ENCODE measurements at places on chromosomes 11 and 22.

DNA sequence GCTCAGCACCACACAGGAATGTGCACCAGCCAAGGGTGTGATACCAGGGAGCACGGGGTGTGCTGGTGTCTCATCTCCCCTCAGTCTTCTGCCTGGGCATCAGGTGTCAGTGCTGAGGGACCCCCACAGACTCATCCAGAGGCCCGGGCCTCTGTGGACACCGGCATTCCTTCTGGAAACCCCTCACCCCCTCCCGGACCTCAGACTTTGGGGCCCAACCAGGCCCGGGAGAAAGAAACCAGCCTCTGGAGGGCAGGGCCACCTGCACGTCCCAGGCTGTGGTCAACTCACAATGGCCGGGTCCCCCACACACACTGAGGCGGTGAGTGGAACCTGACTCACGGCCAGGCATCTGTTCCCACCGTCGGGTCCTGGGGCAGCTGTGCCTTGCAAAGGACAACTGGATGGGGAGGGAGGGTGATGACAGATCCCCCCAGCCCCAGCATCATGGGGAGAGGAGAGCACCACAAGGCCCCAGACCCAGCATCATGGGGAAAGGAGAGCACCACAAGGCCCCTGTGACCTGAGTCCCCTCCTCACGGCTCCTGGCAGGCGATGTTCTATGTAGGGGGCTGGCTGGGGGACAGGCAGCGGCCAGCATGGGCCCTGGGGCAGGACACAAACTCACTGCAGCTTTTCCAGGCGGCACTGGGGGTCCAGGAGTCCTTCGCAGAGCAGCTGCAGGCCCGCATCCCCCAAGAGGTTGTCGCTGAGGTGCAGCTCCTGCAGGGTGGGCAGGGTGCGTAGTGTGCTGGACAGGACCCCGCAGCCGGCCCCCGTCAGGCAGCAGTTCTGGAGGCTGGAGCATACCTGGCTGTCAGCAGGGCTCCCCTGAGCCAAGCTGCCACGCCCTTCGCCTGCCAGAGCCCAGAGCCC lies 7.6 kb downstream of the RNH1 start:
- DNase-seq = no peak

DNA sequence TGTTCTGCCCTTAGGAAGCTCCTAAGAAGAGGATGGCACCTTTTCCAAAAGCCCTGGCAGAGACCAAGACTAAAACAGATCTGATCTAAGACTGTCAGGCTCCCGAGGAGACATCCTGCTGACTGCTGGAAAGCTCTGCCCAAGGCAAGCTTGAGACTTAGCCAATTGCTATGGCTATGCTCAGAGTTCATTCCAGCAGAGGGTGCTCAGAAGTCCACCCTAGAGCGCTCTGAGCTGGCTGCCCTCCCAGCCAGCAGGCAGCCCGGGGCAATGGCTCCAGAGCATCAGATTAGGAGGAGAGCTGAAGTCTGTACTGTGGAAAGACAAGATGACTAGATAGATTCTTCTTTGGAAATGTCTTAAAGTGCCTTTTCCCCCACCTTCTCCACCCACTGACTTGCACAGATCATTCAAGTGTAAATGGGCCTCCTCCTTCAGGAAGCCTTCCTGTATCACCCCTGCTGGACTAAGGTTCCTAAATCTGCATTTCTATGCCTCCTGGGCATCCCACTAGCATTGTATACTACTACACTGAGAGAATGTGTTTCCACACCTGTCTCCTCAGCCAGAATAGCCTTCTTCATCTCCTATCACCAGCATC lies 23.4 kb downstream of the LRRC55 start:
- DNase-seq = no peak

DNA sequence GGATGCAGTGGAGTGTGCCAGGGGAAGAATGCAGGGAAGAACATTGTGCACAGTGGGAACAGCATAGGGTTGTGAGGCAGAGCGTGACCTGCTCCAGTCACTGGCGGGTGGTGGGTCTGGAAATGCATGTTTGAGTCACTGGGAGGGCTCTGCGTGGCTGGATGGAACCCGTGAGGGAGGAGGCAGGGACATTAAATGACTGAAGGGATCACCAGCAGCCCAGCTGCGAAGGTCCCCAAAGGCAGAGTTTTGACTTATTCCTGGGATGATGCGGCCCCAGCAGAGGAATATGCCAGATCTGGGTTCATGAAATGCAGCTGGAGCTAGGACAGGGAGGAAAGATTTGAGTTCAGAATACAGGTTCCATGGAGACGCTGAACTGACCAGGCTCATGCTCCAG lies 104.0 kb upstream of the FGF3 start:
- DNase-seq = no peak

DNA sequence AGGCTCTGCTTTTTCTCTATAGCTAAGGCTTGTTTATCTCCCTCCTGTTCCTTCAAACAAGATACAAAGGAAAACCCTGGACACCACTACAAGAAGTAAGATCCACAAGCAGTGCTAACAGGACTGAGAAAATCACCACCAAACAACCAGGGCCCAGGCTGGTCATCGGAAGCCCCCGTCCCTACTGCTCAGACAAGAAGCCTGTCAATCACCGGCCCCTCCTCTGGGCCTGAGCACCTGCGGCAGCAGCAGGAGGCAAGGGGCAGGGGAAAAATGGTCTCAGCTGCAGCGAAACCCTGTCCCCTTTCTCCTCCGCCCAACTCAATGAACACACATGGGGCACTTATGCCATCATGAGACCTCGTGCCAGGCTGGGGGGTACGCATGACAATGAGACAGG lies 155.2 kb downstream of the CEP164 start:
- no peak for DNase-seq

- no peak for DNase-seq
These were observed 66.8 kb downstream of the DEPDC5 start for GRCh38 chr22:31820655-31821054.

DNA sequence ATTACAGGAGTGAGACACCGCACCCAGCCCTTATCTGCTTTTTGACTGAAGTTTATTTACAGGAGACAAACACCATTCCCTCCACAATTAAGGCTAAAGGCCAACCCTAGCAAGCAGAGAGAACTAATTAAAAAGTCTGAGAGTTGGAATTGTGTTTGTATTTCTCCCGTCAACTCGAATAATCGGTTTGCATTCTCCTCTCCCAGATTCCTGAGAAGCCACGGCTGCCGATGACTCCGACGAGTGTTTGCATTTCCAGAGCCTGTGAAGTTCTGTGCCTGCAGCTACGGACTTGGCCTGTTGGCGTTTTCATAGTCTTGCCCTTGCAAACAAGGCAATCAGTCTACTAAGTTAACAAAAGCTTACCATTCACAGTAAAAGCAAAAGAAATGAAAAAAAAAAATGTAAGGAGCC lies 73.2 kb upstream of the NUP50 start:
- DNase-seq = no peak

GRCh38 chr11:123187248-123187647 lies 7.8 kb downstream of the CLMP start:
- DNase-seq = no peak

GRCh38 chr22:41919357-41920224 lies 4.7 kb upstream of the SHISA8 start:
- DNase-seq = peak; percentile 87

DNA sequence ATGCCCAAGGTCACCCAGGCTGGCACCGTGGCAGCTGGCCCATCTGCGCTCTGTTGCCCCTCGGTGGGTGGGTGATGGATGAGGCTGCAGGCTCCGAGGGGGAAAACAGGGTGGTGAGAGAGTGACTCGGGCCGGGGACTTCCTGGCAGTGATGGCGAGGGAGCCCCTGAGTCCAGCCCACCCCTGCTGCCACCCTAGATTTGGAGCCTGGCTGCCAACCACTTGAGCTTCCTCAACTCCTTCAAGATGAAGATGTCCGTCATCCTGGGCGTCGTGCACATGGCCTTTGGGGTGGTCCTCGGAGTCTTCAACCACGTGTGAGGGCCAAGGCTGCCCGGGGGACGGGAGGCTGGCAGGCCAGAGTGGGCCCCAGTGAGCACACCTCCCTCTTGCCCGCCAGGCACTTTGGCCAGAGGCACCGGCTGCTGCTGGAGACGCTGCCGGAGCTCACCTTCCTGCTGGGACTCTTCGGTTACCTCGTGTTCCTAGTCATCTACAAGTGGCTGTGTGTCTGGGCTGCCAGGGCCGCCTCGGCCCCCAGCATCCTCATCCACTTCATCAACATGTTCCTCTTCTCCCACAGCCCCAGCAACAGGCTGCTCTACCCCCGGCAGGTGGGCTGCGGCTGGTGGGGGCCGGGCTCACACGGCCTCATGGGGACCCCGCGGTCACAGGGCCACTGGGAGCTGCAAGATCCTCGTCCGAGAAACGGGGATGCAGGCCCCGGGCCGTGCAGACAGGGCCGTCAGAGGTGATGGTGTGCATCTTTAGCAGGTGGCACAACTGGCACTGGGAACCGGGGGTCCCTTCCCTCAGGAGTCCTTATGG lies 10.1 kb downstream of the TCIRG1 start:
- DNase-seq = no peak

GRCh38 chr11:70603114-70603755 lies 204.9 kb downstream of the CTTN start:
- no peak for DNase-seq

GRCh38 chr22:34236527-34236926 lies 316.3 kb upstream of the LARGE1 start:
- DNase-seq = no peak

DNA sequence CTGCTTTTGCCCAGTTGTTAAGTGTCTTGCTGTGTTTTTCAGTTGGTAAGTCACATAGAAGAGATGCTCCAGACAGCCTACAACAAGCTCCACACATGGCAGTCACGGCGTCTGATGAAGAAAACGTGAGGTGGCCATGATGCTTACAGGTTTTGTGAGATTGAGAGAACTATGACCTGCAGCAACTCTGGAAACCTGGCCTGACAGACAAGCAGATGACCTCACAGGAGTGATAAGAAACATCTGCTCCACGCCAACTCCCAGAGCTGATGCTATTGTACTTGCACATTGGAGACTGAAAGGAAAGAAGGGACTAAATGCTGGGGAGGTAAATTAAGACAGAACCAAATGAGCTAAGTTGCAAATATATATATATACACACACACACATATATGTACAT lies 28.6 kb upstream of the LDHA start:
- no peak for DNase-seq

All from GM10248 (cell line).